ENCODE measurements at places on chromosomes 11 and 22. TPM values are rescaled to one million over a fixed set of nuclear protein-coding genes. Genes with fewer than 3 reads are reported as not detected.

- no peak for DNase-seq
These were observed 264.1 kb downstream of the MN1 start for GRCh38 chr22:27537501-27537900.

GRCh38 chr22:37951305-37951704 is 2.1 kb downstream of the C22orf23 start:
- no peak for DNase-seq

GRCh38 chr11:66421492-66422205 is 814 bp downstream of the NPAS4 start:
- peak; percentile 97 for DNase-seq

GRCh38 chr11:80841675-80842074 is 1400.8 kb upstream of the TENM4 start:
- no peak for DNase-seq

- DNase-seq: no peak
These were observed 26.8 kb downstream of the PGM2L1 start for GRCh38 chr11:74371269-74372052.

DNA sequence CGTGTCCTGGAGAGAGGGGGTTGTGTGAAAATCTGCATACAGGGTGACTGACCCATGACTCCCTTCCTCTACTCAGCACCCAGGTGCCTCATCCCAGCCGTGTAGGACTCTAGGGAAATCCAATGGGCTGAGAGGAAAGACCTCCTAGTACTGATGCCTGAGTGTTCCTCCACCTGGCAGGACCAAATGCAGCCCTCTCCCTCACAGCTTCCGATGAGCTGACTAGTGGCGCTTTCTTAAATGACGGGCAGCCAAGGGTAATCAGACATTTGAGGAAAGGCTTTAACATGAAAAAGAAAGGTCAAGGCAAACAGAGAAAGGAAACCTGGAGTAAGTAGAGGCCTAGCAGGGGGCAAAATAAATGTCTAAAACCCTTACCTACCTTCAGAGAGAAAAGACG is 5.0 kb upstream of the KCNJ1 start:
- no peak for DNase-seq

DNA sequence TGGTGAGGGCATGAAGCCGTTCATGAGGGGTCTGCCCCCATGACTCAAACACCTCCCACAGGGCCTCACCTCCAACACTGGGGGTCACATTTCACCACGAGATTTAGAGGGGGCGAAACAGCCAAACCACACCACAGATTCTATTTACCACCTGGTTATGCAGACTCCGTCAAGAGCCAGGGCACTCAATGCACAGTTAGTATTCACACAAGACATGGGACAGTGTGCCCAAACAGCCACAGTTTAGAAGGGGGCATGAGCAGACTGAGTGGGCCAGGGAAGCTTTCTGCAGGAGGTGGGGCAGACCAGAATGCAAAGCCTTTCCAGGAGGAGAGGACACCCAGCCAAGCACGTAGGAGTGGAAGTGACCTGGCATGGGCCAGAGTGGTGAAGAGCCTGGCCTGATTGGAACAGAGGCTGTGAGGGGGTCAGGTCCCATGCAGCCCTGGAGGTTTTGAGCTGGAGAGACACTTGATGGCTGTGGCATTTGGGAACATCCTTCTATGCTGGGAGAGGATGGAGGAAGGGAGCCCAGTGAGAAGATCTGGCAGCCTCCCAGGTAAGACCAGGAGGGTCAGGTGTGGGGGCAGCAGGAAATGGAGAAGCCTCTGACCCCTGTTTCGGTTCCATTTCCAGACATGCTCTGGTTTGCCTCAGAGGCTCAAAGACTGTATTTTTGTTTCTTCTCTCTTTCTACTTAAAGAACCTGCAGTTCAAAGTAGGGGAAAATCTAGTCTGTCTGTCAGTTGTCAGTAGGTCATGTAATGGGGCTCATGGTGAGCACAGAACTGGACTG is 199.1 kb upstream of the NCAM1 start:
- no peak for DNase-seq

GRCh38 chr11:119509282-119509841 is 86.4 kb upstream of the THY1 start:
- DNase-seq: no peak

The DGAT2 gene
- total RNA-seq: 3.4 TPM

DNA sequence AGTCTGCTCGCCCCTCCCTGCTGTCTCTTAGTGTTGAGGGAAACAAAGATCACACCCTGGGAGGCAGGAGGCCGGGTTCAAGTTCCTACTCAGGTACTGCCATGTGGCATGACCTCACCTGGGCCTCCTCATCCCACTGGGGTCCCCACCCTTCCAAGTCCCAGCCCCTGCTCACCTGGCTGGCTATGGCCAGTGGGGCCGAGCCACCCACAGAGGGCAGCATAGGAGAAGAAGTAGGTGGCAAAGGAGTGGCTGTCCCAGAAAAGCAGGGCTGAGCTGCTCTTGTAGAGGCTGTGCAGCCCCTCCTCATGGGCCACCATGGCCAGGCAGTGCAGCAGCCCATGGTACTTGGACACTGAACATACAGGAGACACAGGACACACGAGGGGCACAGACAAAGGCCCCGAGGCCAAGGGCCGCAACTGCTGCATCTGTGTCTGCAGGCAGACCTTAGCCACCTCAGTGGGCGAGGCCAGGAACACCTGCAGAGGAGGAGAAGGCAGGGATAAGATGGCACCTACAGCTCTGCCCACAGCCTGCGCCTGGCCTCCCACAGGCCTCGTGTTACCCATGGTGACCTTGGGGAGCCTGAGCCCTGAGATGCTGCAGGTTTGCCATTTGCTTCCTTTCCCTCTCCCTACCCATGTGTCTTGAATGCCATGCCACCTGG is 50.6 kb upstream of the MPEG1 start:
- DNase-seq: peak; percentile 66

The NLRP10 gene
- not detected for total RNA-seq

DNA sequence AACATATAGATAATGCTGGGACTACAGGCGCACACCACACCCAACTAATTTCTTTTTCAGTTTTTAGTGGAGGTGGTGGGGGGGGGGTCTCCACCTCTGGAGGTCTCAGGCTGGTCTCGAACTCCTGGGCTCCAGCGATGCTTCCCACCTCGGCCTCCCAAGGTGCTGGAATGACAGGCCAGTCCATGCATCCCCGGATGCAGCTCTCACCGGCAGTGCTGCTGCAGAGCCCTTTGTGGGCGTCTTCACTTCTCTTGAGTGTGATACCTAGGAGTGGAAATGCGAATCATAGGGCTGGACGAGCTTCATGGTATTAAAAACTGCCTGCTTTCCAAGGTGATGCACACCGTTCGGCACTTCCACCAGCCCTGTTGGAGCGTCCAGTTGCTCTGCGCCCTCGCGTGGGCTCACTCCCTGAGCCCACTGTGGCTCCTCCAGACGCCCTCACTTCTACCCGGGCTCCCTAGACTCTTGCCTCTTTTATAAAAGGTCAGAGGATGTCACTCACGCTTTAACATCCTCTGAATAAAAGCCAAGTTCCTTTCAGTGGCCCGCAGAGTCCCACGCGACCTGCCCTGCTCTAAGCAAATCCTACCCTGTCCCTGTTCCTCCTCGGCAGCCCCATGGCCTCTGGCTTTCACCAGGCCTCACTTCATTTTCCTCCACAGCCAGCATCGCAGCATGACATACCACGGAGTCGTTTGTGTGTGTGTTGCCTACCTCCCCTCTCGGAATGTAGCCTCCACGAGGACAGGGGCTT is 837 bp upstream of the BID start:
- DNase-seq: peak; percentile 53

The PRG2 gene
- not detected for total RNA-seq

DNA sequence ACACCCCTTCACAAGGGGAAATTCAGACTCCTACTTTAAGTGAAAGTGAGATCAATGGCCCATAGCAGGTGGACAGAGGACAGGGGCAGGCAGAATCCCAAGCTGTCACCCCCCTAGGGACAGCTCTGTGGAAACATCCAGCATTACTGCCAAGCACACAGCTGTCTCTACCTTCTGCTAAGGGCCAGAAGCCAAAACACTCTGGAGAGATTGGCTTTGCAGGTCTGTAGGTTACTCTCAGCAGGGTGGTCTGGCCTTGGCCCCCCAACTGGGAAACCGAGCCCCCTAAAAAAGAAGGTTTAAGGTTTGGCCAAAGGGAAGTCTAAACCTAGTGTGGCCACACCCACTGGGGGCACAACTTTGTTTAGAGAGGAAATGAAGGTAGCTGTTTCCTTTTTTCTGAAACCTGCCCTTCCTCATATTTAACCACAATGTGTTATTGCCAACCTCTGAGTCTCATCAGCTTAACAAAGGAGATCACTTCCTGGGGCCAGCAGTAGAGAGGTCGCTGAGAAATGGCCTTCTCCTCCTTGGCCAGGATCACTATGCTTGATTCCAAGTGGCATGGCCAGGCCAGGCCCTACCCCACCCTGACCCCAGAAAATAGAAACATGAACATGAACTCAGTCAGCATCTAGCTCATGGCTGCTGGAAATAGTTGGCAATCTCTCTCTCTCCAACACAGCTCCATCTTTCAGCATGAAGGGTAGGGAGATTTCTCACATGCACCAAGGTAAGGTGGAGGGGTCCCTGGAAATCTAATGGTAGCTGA is 25.9 kb upstream of the SCARF2 start:
- DNase-seq: peak; percentile 32

The WNT7B gene
- total RNA-seq: not detected

GRCh38 chr11:121412711-121413415 is 39.3 kb upstream of the SORL1 start:
- DNase-seq: no peak

DNA sequence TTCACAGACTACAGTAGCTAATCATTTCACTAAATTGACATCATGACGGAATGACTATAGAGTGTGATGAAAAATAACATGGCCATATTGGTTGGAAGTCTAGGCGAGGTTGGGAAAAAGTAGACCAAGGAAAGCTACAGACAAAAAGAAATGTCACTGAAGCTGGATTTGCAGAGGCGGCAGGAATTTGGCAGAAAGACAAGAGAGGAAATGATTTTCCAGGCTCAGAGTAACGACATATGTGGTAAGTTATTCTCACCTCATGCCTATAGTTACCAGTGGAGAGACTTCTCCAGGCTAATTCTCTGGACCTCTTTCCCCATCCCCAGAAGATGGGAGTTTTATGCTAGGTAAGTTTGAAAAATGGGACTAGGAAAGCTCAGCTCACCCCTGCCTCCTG is 1005.8 kb upstream of the CCDC90B start:
- DNase-seq: no peak

- DNase-seq: no peak
These were observed 364.9 kb downstream of the BRD1 start for GRCh38 chr22:49462795-49463194.

DNA sequence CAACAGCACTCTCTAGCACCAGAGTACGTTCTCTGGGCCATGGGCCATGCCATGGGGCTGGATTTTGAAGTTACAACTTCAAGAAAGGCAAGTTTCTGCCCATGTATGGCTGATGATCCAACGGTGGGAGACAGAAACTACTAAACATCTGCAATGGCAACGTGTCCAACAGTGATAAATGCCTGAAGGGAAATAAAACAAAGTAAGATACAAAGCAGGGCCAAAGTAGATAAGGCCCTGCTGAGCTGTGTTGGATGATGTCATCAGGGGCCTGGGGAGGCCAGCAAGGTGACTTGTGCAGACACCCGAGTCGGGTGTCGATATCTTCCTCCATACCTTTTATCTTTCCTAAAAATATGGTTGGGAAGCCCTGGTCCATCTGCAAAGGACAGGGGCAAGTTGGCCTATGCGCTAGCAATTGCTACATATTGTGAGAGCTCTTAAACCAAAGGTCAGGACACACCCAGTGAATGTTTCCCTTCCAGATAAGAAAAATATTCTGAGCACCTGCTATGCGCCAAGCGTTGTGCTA is 487.2 kb downstream of the MN1 start:
- DNase-seq: peak; percentile 77

The KDM4E gene
- total RNA-seq: not detected

DNA sequence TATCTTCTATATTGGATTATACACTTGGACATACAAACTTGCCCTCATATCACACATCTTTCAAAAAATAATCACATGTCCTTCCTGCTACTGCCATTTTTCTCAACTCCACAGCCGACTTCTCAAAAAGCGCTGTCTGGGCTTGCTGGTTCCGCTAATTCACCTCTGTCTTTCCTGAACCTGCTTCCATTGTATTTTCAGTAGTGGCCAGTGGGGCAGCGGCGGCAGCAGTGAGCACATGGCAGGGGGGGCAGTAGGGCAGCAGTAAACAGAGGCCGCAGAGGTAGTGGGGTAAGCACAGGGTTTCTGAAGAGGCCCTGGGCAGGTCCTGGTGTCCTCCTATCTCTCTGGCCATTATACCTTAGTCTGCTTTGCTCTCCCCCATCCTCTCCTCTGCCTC is 126.3 kb downstream of the RRAS2 start:
- no peak for DNase-seq

- DNase-seq: no peak
These were observed 13.0 kb upstream of the SLC39A13 start for GRCh38 chr11:47395223-47396048.

GRCh38 chr22:39598017-39598965 is 27.7 kb downstream of the CACNA1I start:
- DNase-seq: peak; percentile 94

- DNase-seq: no peak
These were observed 404.5 kb upstream of the LARGE1 start for GRCh38 chr22:34324763-34325162.

The EHF gene
- 259 TPM for total RNA-seq

GRCh38 chr11:133516845-133517244 is 15.5 kb downstream of the OPCML start:
- DNase-seq: no peak

DNA sequence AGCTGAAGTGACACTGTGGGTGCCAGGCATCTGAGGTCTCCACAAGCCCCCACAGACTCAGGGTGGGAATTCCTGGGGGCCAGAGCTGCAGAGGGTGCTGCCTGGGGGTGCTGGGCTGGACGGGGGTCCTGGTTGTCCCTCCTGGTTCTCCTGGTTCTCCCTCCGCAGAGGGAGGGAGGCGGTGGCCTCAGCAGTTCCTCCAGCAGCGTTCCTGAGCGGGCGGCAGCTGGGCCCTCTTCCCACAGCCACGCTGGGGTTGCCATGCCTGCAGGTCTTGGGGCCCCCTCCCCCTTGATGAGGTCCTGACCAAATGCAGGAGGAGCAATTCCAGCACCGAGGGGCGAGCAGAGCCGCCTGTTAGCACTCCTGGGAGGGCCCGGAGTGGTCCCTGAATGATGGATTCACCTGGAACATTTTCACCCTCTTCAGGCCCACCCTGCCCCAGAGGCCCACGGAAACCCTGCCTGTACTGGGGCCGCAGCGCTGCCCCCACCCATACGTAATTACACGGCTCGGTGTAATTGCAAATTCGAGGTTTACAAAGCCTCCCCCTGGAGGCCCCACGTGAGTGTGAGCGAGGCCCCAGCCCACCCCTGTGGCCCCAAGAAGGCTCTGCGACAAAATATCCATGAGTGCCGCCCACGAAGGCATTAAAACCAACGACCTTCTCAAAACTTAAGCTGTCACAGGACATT is 635 bp downstream of the C11orf21 start:
- no peak for DNase-seq

- peak; percentile 92 for DNase-seq
These were observed at the start of gene BBS1 for GRCh38 chr11:66510271-66510989. TSS of gene BBS1 (plus strand) at chr11:66510635. CDS start at chr11:66510660, 25 bp downstream.
